AG08395 (cell line): ENCODE measurements at places on chromosomes 1 and 21.

DNA sequence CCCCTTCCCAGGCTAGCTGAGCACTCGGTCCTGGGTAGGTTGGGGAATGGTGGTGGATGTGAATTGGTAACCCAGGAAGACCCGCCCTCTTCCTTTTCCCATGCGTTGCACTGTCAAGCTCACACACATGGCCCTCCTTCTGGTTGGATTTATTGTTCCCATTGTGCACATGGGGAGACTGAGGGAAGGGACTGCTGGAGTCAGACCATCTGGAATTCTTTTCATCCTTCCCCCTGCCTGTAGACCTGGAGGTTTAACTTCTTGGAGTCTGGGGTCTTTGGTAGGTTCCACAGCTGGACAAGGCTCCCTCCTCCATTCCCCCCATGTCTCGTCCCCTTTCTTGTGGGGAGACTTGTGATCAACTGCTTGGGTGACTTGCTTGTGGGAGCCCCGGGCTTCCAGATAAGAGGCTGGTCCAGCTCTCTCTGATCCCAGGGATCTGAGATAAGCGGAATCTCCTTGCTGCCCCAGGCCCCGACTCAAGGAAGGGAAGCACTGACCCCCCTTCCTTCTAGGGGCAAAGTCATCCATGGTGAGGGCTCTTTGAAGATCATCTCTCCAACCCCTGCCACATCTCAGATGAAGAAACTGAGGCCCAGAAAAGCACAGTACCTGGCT, 55.7 kb upstream of the SYNC start:
- no peak for DNase-seq

GRCh38 chr21:39347537-39347936, 1.4 kb downstream of the HMGN1 start:
- no peak for DNase-seq

DNA sequence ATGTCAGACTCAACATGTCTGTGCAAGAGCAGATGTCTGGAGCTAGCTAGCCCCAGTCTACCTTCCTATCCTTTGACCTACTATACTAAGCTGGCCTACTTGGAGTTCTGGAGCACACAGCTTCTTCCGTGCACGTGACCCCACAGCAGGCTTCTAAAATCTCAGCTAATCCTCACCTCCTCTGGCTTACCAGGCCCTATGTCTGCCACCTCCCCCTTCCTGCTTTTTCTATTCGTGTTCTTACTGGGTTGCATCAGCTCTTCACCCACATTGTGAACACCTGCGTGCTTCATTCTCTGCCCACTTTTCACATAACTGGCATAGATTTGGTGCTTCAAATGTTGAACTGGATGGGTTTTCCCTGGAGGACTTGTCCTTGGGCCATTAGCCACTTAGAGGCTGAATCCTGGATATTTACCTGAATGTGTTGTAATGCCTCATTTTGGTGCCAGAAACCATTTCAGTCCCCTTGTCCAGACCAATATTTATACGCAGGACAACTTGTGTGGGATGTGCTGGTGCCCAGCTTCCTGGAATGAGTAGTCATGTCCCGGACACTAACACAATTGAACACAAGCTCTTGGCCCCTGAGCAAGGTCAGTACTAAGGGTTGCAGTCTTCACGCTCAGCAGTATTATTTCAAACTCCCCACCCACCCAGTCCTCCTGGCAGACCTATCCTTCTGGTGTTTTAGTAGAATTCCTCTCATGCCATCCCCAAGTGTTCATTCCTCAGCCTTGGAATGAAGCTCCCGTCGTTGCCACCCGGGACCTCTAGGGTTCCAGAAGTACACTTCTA, 24.0 kb downstream of the TENT5C start:
- no peak for DNase-seq

DNA sequence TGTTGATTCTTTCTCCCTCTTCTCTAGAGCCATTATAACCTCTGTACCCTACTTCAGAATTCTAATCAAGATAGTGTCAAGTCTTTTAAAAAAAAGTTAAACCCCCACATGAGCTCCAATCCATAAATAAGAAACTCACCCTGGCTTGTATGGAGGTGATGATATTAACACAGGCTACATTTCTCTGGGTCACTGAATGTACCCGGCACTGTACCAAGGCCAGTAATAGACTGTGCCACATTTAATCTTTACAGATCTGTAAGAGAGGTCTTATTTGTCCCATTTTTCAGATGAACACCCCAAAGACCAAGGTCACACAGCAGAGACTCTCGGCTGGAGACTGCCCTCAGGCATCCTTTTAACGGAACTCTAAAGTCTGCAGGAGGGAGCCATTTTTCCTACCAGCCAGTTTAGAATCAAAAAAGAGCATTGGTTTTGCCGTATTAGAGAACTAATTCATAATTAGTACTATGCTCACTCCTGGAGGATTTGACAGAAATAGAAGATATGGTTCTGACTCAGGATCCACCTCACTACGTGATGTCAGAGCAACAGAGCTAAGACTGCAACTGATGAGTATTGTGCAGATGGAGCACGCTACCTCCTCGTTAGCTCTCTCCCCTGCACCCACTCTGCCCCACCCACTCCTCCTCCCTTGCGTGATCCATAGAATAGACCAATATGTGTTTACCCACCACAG, 217.2 kb upstream of the HOOK1 start:
- no peak for DNase-seq

DNA sequence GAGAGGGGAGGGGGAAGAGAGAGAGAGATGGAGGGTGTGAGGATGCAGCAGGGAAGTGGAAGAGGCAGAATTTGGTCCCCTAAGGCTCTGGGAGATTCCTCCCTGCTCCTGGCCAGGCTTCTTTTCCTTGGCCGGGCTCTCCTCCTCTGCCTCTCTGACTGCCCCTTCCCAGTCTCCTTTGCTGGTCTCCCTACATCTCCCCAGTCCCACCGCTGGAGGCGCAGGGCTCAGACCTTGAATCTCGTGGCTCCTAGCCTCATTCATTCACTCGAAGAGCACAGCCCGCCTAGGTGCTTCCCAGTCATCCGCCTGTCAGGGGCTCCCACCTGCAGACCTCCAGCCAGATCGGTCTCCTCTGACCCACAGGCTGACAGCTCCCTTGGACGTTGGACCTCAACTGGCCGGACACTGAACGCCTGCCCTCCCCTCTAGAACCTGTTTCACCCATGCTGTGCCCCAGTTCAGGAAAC, 76.5 kb downstream of the VWA5B1 start:
- peak; percentile 66 for DNase-seq

- no peak for DNase-seq
Measured at GRCh38 chr1:81585371-81585770, 215.4 kb upstream of the ADGRL2 start.

GRCh38 chr1:237146241-237146640, 104.3 kb downstream of the RYR2 start:
- no peak for DNase-seq

- no peak for DNase-seq
Measured at GRCh38 chr1:191953526-191953925, 204.7 kb upstream of the RGS18 start.

DNA sequence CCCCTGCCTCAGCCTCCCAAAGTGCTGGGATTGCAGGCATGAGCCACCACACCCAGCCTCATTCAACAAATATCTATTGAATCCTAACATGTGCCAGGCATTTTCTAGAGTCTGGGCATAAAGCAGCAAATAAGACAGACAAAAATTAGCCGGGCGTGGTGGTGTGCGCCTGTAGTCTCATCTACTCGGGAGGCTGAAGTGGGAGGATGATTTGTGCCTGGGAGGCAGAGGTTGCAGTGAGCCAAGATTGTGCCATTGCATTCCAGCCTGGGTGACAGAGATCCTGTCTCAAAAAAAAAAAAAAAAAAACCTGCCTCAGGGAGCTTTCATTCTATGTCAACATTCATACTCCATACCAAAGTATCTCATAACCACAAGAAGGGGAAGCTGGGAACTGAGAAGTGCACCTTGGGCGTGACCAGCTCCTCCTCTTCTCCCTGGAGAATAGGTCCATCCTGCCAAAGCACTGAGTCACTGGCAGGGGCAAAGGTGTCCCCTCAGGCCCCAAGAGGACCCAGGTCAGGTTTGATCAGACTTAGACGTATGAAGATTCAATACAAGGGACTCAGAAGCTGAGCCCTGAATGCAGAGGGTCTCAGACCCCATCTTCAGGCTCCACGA, 36.8 kb upstream of the PPP1R15B start:
- no peak for DNase-seq

DNA sequence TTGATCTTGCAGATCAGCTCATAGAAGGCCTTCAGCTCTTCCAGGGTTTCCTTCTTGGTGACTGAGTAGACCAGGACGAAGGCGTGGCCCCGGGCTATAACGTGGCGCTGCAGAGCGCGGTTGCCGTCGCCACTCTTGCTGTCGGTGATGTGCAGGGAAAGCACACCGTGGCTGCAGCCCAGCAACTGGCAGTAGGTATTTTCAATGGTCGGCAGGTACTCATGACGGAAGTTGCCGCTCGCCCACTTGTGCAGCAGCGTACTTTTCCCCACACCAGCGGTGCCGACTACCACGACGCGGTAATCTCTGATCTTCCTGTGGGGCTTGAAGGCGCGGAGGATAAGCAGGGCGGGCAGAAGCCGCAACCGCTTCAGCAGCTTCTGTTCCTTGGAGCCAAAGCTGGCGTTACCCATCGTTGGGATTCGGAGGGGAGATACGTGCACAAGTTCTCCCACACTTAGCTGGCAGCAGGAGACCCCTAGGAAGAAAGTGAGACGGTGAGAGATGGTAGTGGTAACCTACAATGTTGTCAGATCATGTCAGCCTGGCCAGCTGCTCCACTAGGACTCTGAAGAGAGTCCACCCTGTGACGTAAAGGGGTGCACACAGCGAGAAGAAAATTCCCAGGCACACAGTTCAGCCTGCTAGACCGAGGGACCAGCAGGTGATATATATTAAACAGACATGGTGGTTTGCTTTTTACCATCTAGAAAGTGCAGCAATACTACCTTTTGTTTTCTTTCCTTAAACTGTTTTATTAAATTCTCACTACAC, 3.4 kb downstream of the DIRAS3 start:
- no peak for DNase-seq

DNA sequence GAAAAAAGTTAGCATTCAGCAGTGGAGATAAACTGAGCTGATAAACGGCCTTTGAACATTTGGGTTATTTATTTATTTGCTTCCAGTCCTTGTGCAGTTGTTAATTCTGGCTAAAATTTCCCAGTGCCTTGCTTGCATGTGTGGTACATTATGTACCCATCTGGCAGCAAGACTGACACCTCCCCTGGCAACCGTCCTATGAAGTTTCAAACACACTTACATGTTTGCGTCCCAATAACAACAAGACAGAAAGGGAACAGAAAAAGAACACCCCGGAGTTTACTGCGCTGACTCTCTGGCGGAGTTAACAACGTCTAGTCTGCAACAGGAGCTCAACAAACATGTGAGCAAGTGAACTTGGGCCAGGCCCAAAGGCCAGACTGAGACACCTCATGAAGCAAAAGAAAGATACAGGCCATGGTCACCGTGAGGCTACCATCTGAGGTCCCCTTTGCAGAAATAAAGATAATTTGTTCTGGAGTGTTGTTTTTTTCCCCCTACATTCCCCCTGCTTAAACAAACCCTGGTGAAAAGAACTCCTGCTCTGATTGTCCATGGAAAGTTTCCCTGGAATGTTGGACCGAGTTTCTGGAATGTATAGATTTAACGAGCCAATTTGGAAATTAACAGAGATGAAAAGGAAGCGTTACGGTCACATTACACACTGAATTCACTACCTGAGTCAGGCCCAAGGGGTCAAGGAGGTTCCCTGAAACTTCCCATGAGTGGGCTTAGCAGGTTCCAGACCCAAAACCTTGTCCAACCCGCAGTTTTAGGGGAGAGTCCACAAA, 33.4 kb downstream of the TRABD2B start:
- no peak for DNase-seq

GRCh38 chr1:3515774-3516480, 61.5 kb downstream of the ARHGEF16 start:
- DNase-seq = peak; percentile 84

DNA sequence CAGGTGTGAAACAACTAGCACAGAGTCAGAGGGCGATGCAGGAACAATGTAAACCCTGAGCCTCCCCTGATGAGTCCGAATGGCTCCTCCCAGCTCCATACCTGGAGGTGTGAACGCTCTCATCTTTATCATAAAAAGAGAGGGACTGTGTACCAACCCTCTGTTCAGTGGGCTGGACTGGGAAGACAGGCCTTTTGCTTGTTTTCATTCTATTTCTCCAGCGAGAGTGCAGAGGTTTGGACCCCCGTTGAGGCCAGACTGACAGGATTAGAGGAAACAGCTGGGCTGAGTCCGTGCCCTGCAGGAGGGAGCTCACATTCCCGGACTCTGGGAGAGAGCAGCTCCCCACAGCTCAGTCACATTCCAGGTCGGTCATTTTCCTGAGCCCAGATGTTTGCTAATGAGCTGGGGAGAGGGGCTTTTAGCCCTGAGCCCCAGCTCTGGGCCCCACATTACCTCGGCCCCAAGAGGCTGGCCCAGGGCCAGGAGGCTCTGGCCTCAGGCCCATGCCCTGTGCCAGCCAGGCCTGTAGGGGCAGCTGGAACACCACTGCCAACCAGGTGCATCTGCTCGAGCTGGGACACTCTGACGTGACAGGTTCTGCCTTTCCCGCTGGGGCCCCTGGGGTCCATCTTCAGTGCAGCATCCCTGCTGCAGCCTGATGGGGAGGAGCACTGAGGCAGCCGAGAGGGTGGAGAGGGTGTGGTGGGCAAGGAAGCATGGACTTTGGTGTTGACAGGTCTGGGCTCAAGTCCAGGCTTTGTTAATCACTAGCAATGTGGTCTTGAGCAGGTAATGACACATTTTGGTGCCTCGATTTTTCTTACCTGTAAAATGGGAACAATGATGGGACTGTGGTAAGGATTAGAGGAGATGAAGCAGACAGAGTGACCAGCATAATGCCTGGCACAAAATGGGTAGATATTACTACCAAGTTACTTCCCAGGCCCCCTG, 3.5 kb upstream of the NBL1 start:
- DNase-seq = peak; percentile 29

DNA sequence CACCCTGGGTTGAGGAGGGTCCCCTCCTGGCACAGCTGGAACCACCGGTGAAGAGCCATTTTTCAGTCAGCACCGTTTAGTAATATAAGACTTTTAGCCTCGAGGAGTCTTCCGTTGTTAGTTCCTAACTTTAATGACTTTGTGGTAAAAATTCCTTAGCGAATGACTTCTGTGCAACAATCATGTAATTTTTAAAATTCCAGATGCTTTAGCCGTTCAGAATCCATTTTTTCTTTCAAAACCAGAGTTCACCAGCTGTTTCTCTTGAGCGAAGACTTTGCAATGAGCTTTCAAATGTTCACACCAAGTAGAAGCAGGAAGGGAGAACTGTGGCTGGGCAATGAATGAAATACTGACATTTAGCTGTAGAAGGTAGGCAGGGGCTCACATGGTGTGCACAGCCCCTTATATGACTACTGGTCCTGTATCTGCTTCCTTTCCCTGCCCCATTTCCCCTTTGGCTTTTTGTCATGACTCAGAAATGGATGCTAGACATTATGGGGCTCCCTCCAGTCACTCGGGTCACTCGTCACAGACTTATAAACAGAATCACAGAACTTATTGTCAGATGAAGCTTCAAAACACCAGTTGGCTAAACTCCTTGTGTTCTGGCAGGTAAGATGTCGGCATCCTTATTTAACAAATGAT, 4.1 kb downstream of the DISC1 start:
- peak; percentile 74 for DNase-seq
